ENCODE measurements at places on chromosomes 12 and 14. TPM values are rescaled to one million over a fixed set of nuclear protein-coding genes. Genes with fewer than 3 reads are reported as not detected.

The P2RX2 gene
- not detected for total RNA-seq

The KLRC1 gene
- not detected for total RNA-seq

The RTN1 gene
- not detected for total RNA-seq

The CCDC197 gene
- total RNA-seq = not detected

The PPP4R4 gene
- total RNA-seq = 3.0 TPM

The MDGA2 gene
- not detected for total RNA-seq

The KRT86 gene
- total RNA-seq = not detected

The CLEC14A gene
- total RNA-seq = not detected

The DEPDC4 gene
- total RNA-seq = 1.4 TPM

The NID2 gene
- total RNA-seq = 0.33 TPM

The MMP19 gene
- not detected for total RNA-seq

The ERBB3 gene
- 1.3 TPM for total RNA-seq

The PGF gene
- 0.12 TPM for total RNA-seq

The SELPLG gene
- total RNA-seq = 207 TPM

The ASB2 gene
- total RNA-seq = 21.1 TPM

The NINJ2 gene
- total RNA-seq = 7.4 TPM

The RD3L gene
- total RNA-seq = not detected

The GNG2 gene
- total RNA-seq = 248 TPM

The C1QL4 gene
- not detected for total RNA-seq

The CHPT1 gene
- total RNA-seq = 11.8 TPM

The CLEC2A gene
- total RNA-seq = not detected

The POTEG gene
- not detected for total RNA-seq
